ENCODE measurements at places on chromosomes 6 and 20.

DNA sequence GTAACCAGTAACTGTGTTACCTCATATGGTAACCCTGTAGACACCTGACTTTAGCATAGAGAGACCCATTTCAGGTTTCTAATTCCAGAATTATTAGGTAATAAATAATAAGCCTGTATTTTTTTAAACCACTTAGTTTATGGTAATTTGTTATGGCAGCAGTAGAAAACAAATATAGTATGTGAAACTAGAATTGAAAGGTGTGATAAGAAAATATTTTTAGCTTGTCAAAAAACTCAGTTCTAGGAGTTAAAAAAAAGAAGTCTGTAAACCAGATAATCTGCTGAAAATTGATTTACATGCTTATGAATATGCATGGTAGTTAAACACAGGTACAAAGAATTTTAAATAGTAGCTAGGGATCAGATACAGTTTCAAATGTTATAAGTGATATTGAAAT is 695.0 kb upstream of the GJE1 start:
- no peak for DNase-seq

DNA sequence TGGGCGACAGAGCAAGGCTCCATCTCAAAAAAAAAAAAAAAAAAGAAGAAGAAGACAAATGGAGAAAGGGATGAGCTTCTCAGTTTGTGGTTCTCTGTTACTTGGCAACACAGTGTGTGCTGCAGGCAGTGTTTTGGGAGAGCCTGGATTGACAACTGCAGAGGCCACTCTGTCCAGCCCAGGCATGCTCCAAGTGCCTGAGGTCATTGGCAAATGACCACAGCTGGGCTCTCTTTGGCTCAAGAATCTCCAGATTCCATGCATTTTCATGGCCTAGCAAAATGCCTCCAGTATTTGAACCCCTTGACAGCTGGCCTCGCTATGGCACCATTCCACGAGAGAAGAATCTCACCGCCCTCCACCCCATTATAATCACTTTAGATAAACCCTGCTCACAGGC is 126.2 kb downstream of the ANKRD60 start:
- DNase-seq, result no peak

- DNase-seq, result peak; percentile 74
Observed at GRCh38 chr6:116392132-116393013, 21.6 kb downstream of the DSE start.

DNA sequence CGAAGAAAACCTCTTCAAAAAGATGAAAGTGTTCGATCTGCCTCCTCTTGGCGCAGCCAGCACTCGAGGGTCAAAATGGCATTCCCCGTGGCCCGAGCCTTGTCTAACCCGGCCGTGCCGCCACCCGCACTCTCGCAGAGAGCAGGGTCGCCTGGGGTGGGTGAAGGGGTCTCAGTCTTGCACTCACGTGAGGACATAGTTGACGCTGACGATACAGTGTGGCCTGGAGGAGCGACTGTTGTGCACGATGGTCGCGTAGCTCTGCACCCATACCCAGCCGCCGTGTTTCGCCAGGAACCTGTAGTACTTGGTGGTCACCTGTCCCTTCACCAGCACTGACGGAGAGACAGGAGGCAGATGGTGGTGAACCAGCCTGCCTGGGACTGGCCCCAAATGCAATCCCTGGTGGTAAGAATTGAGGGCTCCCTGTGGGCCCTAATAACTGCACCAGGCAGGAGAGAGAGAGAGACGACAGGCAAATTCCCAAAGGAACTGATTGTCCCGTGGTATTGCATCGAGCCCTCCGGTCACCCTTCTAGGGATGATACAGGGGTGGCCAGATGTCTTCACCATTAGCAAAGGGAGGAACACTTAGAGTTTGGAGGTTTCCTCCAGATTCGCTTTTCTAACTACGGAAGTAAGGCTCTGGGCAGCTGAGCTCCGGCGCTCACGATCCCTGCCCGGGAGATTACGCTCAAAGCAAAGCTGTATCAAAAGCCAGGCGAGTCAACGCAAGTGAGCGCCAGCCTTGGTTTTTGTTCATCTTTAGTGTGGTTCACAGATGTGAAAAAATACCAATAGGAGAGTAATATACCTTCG is 17.4 kb downstream of the SIM1 start:
- no peak for DNase-seq

DNA sequence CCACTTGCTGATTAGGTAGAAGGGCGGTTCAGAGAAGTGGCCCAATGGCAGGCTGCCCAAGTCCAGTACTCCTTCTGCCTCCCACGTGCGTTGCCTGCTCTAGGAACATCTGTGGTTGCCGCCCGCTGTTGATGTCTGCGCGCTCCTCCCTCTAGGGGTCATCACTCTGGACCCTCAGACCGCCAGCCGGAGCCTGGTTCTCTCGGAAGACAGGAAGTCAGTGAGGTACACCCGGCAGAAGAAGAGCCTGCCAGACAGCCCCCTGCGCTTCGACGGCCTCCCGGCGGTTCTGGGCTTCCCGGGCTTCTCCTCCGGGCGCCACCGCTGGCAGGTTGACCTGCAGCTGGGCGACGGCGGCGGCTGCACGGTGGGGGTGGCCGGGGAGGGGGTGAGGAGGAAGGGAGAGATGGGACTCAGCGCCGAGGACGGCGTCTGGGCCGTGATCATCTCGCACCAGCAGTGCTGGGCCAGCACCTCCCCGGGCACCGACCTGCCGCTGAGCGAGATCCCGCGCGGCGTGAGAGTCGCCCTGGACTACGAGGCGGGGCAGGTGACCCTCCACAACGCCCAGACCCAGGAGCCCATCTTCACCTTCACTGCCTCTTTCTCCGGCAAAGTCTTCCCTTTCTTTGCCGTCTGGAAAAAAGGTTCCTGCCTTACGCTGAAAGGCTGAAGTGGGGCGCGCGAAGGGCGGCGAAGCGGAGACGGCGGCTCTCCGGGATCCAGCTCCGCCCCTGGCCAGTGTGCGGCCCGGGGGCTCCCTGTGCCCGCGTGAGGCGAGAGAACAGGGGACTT is 8.5 kb downstream of the TRIM15 start:
- peak; percentile 47 for DNase-seq

DNA sequence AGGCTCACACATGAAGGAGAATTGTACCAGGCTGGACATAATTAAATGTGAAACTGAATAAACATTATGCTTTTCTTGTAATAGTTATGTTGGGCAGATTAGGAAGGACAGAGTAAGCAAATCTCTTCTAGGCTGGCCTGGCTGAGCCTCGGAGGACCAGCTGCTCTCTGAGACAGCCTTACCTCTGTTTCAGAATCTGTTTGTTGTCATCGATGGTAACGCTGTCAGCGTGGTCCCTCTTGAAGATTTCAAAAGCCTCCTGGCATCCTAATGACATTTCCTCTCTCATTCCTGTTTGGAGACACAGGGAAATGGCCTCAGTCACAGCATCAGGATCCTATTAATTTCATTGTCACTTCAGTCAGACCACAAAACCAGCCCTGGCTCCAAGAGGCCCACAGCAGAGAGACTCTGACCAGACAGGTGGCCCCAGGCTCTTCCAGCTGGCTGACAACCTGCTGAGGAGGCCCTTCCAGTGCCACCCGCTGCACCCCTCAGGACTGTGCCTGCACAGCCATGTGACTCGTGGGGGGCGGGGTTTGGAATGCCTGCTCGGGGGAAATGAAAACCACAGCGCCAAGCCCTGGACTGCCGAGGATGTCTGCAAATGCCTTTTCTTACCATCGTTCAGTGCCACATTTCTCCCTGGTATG is 108.5 kb upstream of the KCNK16 start:
- peak; percentile 46 for DNase-seq

- DNase-seq, result no peak
Observed at GRCh38 chr20:53870426-53871315, 199.7 kb downstream of the BCAS1 start.

DNA sequence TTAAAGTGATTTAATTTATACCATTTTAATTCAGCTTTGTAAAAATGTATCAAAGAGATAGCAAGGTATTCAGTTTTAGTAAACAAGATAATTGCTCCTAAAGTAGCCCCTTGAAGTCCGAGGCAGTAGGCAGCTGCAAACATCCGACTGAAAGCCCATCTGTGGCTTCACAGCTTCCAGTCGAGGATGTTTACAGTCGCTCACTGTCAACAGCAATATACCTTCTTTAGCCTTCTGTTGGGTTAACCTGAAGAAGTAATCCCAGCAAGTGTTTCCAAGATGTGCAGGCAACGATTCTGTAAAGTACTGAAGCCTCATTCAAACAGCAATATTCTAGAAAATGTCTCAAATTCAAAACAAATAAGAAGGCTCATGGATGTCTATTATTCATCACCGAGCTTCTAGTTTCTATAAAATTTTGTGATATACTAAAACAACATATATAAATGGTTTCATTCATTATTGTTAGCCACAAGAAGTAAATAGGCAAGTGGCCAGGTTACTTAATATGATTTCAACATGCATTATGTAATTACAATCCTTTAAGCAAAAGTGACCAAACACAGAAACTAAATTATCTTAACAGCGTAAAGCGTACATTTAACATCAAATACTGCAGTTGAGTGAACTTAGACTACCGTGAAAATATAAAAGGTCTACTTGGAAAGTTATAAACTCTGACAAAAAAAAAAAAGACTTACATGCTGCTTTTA is 115.0 kb downstream of the OGFRL1 start:
- no peak for DNase-seq

GRCh38 chr20:22601361-22602141 is 17.2 kb upstream of the FOXA2 start:
- no peak for DNase-seq

DNA sequence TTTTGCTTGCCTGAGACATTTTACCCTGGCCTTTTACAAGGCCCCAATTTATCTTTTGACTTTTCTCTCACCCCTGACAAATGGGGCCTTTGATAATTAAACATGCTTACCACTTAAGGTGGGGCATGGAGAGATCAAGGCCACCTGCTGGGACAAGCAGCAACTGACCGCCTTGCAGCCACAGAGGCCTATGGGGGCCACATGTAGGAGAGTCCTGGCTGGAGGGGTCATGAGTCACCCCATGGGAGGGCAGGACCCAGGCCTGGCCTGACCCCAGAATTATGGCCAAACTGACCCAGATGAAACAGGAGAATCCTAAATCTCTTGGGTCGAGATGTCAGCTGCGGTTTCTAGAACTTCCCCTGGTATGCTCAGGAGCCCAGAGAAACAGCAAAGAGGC is 8.5 kb upstream of the OCSTAMP start:
- DNase-seq, result no peak

GRCh38 chr6:14681699-14682487 is 564.0 kb upstream of the JARID2 start:
- DNase-seq, result peak; percentile 77

GRCh38 chr20:20513720-20514119 is 145.8 kb downstream of the INSM1 start:
- DNase-seq, result no peak

DNA sequence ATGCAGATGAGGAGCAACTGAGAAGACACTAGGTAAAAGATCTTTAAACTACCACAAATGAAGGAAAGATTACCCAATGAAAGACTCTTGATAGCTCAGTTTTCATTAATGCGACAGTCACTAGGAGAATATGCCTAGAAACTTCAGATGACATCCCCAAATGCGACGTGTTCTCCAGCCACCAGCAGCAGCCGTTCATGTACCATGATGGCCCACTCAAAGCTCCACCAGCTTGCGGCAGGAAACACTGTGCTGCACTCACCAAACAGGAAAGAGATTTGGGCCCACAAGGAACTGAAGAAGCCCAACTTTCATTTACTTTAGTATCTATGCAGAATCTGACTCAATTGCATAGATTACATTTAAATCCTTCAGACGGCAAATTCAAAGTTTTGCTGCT is 7.5 kb downstream of the DIDO1 start:
- DNase-seq, result peak; percentile 74
